ENCODE measurements at places on chromosomes 12 and 14.

- DNase-seq, result no peak
Measured at GRCh38 chr14:42070031-42070430, 463.4 kb downstream of the LRFN5 start.

DNA sequence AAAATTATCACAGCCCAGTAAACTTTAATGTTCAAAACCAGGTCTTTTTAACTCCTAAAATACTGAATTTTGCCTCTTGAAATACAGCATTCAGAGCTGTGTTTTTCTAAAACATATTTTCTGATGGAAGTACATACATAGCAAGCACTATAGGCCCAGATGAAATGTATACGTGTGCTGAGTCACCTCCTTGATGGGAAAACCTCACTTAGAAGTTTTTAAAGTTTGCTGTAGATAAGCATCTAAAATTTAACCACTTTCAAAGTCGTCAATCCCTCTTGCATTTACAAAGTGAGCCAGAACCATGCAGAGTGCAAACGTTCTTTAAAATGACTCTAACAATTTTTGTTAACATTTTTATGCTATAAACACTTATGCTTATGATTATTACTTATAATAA, 618.8 kb downstream of the RPS29 start:
- DNase-seq, result no peak

DNA sequence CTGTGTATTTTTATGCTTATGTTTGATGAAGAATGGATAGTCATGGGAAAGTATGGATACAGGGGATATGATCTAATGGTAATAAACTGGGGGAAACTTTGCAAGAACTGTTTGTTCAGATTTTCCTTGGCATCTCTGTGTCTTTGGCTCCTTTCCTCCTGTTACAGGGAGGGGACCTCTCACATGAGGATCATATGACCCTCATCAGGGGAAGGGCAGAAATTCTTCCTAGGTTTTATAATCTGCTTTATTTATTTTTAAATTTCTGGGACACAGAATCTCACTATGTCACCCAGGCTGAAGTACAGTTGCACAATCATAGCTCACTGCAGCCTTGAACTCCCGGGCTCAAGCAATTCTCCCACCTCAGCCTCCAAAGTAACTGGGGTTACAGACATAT, 526.5 kb downstream of the CCER1 start:
- DNase-seq, result no peak

DNA sequence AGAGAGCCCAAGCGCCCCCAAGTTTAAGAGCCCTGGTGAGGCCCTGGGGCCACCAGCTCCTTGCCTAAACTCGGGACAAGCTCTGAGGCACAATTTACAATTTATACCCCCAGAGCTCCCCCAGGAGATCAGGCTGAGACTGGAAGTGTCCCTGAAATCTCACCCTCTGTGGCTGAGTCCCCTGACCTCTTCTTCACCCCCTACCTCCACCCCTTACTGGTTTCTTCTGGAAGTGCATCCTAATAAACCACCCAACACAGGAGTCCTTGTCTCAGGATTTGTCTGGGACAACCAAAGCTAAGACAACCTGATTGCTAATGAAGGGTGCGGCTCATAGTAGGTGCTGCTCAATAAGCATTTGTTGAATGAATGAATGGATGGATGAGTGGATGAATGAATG, 206.4 kb downstream of the BCL11B start:
- DNase-seq, result no peak

DNA sequence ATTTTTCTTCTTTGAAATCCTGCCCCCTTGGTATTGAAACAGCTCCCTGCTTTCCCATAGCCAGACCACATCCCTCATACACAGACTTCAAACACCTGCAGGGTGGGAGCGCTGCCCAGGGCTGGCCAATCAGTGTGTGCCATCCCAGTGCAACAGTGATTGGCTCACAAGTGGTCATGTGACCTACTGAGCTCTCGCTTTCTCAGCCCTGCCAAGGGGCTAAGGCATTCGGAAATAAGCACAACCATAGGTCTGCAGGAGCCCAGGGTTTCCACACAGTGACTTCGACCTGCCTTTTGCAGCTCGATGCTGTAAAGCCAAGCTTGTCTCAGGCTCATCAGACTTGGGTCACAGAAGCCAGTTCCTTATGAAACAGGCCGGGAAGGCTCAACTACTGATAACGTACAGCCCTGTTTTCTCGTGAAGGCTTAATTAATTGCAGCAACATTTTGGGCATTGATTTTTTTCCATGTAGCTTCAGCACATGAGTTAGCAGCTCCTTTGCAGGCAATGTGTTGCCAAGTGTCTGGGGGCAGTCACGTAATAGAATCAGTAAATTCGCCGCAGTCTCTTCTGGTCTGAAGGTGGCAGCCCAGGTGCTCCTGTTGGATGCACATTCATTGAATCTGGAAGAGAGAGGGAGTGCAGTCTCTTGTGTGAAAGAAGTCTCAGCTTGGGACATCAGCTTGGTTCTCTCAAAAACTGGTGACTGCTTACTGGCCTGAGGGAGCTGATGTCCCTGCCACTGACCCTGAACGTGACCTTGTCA, 1091.8 kb downstream of the AACS start:
- no peak for DNase-seq

GRCh38 chr14:95667249-95667693, 19.0 kb upstream of the TCL1B start:
- no peak for DNase-seq

DNA sequence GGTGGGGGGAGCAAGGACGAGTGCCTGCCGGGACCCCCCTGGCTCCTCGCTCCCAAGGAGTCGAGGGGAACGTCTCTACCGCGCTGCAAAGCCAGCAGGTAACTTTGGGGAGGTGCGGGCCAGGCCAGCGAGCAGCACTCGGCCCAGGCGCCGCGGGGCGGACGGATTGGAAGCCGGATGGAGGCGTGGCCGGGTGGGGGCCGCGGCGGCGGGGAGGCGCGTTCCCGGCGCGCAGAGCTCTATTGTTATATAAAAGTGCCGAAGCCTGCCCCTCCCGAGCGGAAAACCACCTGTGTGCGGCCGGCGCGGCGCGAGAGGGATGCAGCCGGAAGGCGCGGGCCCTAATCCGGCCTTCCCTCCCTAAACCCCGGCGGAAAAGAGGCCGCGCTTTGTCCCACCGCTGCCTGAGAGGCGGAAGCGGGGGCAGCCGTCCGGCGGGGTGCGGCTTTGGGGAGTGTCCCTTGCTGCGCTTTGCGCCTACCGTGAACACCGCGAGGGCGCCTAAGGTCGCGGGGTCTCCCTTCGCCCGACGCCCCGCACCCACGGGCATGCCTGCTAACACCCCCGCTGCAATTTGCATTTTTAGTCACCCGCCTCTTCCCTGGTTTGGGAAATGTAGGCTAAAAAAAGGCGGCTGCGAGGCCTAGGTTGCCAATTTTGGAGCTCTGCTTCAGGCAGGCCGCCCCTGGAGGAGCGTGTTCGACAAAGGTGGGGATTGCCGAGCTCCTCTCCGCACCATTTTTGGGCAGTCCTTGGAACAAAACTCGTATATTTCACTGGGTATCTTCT, 1.7 kb upstream of the DUSP6 start:
- DNase-seq, result peak; percentile 77

- DNase-seq, result no peak
Measured at GRCh38 chr12:82937151-82937550, 250.4 kb downstream of the TMTC2 start.

DNA sequence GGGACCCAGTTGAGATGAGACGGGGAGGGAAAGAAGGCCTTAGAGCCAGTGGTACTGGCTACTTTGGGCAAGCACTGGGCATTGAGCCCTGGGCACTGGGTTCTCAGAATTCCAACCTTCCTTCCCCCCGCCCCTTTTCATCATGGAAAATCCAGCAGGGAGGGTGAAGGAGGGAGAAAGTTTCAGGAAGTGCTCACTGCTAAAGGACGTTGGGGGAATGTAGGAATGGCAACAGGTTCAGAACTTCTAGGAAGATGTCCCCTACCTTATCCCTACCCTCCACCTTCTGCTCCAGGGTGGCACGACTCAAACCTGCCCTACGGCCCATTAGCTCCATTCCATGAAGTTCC, 4.2 kb upstream of the TNS2 start:
- DNase-seq, result no peak

DNA sequence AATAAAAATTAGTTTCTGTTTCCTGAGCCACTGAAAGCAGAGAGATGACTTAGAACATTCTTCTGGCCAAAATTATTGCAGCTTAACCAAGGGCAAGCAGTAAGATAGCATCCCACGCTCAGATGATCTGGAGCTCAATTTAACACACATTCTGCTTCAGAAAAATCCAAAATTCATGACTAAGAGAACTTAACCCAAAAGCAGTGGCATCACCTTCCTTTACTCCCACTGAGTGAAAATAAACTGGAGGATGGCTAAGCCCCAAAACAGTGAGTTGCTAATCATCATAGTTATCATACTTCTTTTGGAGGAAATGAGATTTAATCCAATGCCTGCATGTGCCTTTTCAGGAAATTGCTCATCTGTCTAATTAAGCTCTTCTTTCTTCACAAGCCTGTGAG, 195.4 kb downstream of the DUSP6 start:
- no peak for DNase-seq

- DNase-seq, result no peak
Measured at GRCh38 chr14:93765155-93765554, 23.1 kb downstream of the PRIMA1 start.

DNA sequence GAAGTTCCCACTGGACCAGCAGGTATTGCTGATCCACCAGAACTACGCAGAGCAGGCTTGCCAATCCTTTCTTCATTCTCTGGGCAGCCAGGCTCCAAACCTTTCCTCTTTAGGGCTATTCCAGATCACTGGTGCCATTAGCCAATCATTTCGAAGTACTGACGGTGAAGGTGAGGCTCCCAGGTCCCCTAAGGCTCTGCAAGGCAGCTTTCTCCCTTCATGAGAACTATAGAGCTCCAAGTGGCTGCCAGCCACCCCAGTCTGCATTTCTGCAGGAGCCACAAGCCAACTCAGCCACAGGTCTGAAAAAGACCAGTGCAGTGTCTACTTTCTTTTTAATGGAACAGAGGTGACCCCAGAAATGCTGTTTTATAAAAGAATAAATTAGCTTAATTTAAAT, 48.7 kb downstream of the RAB35 start:
- DNase-seq, result no peak

DNA sequence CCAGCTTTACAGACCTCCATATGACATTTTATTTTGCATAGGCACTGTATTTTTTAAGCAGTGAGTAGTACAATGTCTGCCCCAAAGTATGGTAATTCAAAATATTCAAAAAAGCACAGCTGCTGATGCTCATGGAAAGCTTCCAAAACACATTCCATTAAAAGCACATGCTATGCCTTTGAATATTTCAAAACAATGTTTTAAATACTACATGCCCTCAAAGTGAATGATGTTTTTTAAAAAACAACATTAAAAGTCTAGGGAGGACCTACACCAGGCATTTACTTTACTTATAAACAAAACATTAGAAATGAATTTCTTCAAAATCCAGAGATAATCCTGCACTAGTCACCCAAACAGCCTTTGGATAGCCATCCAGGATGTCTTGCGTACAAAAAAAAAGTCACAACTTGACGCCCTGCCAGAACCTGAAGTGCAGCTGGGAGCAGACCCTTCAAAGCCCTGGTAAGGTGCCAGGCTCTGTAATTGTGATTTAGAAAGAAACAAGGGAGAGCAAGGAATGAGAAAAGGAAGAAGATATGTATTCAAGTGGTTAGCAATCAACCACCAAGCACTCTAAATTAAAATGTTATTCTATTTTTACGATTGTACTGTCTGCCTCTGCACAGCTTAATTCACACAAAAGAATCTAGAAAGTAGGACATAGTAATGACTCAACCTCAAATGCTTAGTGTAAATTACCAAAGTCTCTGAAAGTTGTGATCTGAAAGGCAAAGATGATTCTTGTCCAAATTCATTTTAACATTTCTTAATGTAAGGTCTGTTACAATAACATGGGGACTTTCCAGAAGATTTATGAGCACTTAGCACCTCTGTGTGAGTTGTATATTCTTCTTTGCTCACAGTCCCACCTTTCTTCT, 31.9 kb downstream of the CEP83 start:
- DNase-seq, result no peak

DNA sequence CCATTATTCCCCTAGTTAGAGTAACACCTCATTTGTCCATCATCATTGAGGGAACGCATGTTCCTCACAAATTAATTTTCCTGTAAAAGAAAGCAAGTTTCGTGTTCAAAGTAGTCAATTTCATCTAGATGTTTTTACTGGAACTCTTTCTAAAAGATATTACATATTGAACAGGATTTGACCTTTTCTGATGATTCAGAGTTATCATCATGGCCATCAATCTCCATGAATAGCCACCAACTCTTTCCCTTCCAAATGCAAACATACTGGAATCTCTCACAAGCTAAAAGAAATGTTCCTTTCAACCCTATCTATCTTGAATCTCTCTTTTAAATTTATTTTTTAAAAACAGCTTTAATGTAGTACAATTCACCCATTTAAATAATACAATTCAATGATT, 263.1 kb upstream of the FAR2 start:
- no peak for DNase-seq

- DNase-seq, result no peak
Measured at GRCh38 chr14:87785897-87786296, 207.1 kb downstream of the GALC start.

- no peak for DNase-seq
Measured at GRCh38 chr12:104565606-104566243, 109.0 kb downstream of the CHST11 start.

GRCh38 chr14:103000291-103000921, 56.9 kb downstream of the CDC42BPB start:
- no peak for DNase-seq

DNA sequence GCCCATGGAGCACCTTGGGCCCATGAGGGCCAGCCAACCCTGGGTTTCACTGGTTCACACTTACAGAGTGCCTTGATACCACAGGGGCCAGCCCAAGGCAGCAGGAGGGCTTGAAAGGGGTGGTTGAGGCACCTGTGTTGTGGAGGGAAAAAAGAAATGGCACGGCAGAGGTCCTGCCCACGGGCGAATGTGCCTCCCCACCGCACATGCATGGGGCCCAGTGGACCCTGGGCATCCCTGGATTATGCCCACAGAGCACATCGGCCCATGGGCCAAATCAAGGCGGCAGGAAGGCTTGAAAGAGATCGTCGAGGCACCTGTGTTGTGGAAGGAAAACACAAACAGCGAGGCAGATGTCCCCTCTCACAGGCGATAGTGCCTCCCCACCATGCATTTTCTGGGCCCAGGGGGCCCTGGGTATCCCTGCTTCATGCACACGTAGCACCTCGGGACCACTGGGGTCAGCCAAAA, 378.1 kb downstream of the ALG10 start:
- DNase-seq, result no peak

- no peak for DNase-seq
Measured at GRCh38 chr12:12039897-12040296, 30.8 kb upstream of the BCL2L14 start.

DNA sequence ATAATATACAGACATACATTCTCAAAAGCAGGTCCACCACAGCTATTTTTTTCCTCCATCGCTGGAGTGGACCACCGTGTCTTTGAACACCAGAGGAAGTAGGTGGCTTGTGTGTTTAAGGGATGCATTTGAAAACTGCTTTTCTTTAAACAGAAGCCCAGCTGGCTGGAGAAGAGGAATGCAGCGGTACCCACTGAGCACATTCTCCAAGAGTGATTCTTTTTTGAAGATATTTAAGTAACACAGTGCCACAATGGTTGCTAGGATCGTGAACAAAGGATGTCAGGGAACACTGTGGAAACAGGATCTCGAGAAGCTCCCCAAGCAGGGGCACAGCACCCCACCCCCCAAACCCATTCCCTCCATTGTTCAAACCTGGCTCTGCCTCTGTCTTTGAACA, 286.6 kb upstream of the PWP1 start:
- DNase-seq, result no peak

GRCh38 chr14:87756661-87757060, 236.3 kb downstream of the GALC start:
- no peak for DNase-seq

GRCh38 chr14:50773632-50774541, 57.1 kb downstream of the NIN start:
- peak; percentile 49 for DNase-seq

- DNase-seq, result peak; percentile 43
Measured at GRCh38 chr12:82425241-82425640, 66.9 kb downstream of the METTL25 start.
